SJCRH30 (cell line): ENCODE measurements at places on chromosomes 11 and 22. TPM values are rescaled to one million over a fixed set of nuclear protein-coding genes. Genes with fewer than 3 reads are reported as not detected.
A peak's percentile ranks its signal among the peaks of the same experiment; 100 is the strongest.

DNA sequence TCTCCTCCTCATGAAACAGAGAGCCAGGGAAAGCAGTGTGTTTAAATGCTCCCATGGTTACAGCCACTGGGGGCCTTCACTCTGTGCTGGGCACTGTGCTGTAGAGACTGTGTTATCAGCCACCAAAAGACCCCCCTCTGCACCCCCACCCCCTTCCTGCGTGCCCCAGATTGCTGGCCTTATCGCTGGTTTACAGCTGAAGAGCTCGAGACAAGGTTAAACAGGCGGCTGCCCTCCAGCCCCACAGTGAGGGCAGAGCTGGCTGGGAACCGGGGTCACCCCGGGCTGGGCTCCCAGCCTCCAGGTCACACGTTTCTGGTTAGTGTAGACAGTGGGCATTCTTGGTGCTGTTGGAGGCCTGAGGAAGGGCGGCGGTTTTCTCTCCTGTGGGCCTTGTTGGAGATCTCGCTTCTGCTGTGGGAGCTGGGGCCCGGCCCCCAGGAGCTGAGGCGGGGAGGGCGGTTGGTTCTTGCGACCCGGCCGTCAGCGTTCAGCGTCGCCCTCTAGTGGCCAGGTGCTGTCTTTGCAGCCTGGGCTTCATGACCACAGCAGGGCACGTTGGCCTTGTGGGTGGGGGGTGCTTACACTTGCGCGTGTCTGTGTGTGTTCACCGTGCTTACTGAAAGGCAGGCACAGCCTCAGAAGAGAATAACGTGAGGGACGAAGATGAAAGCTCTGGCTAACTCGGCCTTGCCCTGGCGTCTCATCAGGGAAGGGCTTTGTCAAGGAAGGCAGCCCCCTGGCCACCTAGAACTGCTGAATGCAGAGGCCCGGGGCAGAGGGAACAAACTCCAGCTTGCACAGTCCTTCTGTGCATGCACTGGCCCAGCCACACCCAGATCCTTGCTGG lies 40.8 kb downstream of the TBC1D22A start:
- DNase-seq = peak; percentile 46

- peak; percentile 39 for DNase-seq
These were observed 23.6 kb upstream of the RNASEH2C start for GRCh38 chr11:65744026-65744698.

DNA sequence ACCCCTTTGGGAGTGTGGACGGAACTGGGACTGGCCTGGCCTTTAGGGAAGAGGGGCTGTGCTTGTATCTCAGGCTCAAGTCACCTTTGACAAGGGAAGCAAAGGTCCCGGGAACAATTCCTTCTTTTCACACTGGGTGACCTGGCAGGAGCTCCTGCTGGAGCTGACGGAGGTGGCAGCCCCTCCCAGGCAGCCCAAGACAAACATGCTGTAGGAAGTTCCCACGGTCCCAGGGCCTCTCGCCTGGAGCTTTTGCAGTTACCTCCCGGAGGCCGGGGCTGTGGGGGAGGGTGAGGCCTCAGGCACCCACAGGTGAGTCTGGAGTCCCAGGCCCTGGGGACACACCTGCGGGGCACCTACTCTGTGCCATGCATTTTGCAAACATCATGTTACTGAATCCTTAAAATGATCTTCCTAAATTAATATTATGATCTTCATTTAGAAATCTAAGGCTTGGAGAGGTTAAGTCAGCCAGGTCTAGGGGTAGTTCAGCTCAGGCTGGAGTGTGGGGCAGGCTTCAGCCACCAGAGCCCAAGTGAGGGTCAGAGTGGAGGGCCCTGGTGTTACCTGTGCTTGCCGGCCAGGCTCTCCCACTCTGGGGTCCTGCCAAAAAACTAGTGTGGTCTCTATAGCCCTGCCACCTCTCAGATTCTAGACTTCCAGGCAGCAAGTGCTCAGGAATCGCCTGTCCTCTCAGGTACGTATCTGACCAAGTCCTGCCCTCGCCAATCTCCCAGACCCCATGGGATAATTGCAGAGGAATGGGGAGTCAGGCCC lies 15.7 kb upstream of the MYEOV start:
- DNase-seq = no peak

GRCh38 chr11:34601085-34601444 lies 19.8 kb upstream of the EHF start:
- DNase-seq = peak; percentile 14

DNA sequence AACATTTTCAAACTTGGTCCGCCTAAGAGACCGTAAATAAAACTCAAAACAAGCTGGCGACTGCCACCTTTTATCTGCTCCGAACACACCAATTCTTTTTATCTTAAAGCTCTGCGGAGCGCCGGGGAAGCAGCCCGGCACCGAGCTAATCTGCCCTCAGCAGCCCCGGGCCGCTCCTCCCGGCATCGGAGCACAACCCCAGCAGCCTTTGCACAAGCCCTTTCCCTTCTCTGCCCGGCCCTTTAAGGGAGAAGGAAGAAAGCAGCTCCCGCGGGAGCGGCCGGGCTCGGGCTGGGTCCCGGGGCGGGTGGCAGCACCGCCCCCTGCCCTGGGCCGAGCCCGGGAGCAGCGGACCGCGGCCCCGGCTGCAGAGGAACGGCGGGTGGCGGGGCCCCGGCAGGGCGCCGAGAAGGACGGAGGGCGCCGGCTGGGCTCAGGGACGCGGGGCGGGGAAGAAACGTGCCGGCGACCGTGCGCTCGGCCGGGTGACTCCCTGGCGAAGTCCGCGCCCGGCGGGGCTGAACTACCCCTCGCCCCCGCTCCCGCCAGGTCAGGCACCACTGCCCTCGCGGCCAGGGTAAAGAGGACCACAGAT lies 133.6 kb upstream of the C11orf58 start:
- peak; percentile 61 for DNase-seq

DNA sequence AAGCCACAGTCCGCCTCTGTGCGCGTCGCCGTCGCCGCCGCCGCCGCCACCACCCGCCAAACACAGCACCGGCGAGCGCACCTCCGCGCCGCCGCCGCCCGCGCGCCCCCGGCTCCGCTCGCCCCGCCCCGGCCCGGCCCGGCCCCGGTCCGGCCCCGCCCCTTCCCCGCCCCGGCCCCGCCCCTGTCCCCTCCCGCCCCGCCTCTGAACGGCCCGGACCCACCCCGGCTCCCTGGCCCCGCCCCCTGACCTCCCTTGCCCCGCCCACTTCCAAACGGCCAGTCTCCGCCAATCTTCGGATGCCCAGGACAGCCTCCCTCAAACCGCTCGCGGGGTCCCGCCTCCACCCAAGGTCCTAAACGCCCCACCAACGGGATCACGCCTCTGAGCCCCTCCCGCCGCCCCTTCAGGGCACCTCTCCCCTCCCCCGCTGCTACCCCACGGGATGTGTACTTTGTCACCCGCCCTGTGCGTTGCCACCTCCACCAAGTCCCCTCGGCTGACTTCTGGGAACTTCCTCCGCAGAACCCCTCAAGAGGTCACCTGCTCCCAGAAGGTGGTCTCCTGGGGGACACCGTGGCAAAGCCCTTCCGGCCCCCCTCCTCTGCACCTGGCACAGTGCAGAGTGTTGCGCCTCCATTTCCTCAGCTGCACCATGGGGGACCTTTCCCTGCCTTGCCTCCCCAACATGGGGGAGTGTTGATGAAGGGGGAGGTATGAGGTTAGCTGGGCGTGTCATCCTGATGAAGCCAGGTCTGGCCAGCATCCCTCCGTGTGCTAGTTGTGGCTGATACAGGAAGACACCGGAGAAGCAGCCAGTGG lies at the start of gene KIAA0930:
Gene KIAA0930 (minus strand): TSS at position 85 of the 822 bp plus-strand sequence. CDS start 191 bp downstream, outside the sequence.
- DNase-seq = peak; percentile 74

DNA sequence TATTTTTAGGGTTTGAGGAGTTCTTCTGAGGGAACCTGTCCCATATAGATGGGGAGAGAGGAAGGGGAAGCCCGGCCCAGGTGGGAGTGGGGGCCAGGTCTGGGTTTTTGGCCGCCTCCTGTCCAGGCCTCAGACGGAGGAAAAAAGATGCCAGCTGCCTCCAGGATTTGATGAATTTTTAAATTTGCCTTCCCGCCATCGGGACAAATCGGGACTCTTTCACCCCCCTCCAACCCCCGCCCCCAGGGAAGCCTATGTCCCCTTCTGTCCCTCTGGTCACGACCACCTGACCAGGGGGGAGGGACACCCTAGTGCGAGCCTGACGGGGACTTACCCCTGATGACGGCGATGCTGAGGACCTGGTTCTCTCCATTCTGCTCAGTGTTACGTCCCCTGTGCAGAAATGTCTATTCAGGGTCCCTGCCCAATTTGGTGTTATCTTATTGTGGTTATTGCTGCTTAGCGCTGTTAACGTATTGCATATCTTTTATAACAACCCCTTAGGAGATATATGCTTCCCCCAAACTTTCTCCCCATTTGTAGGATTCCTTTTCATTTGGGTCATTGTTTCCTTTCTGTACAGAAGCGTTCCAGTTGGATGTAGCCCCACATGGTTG lies 115.9 kb upstream of the GRK3 start:
- peak; percentile 46 for DNase-seq

- DNase-seq = peak; percentile 45
These were observed 1031.8 kb downstream of the NTM start for GRCh38 chr11:132402071-132402684.

DNA sequence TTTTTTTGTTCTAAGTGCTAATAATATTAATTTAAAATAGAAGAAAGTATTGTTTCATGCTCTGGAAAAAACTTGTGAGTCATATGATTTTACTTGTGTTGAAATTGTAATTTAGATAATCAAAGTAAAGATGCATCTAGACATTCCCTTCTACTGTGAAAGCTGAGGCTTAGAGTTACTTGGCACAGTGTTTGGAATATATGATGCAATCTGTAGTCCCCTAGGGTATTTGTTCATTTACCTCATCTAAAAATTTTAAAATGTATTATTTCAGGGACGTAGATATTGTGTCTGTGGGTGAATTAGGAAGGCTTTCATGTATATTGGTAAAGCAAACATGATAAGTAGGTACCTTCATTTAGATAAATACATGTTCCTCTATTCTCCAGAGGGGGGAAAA lies 793.5 kb upstream of the CNTN5 start:
- no peak for DNase-seq

DNA sequence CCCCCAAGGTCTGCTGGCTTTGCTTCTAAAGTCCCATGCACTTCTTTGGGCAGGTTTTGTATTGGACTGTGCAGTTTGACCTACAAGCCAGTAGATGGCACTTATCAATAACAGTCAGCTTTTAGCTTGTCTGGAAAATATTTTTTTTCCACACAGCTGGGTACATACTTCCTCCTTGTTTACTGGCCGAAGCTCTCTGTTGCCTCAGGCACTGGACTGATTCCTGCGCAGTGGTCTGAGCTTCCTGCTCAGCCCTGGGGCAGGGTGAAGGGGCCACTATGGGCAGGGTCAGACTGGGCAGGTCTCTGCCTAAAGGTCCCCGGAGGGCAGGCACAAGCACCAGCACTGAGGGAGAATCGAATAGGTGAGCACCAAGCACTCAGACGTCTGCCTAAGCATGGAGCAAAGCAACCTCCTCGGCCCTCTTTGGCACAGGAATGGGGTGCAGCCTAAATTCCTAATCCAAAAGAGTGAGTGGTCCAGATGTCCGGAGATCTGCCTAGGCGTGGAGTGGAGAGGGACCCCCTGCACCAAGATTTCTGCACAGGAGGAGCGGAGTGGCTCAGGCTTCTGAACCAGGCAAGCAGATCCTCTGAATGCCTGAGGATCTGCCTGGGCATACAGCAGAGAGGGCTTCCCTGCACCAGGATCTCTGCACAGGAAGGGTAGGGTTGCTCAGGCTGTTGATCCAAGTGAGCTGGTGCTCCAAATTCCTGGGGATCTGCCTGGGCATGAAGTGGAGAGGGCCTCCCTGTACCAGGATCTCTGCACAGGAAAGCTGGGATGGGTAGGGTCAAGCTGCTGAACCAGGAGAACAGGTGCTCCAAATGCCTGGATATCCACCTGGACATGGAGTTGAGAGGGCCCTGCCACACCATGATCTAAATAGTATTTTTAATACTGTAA lies 105.9 kb upstream of the C11orf58 start:
- DNase-seq = peak; percentile 35

DNA sequence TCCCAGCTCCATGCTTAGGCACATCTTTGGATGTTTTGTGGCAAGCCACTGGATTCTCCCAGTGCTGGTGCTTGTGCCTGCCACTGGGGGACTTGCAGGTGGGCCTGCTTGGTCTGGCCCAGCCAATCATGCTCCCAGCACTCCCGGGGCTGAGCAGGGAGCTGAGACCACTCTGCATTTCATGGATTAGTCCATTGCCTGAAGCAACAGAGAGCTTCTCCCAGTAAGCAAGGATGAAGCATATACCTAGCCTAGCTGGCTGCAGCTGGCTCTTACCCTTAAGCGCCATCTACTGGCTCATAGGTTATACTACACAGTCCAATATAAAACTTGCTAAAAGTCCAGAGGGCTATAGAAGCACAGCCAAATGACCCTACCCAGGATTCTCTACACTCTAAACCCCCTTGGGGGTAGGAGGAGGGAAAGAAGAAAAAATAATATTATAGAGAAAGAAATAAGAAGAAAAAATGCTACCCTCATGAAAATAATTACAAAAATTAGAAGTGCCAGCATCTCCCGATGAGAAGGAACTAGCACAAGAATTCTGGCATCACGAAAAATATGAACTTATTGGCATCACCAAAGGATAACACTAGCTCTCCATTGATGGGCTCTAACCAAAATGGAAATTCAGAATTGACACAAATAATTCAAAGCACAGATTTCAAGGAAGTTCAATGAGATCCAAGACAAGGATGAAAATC lies 275.3 kb downstream of the C11orf87 start:
- DNase-seq = peak; percentile 16

GRCh38 chr11:14218728-14219127 lies 140.3 kb downstream of the RRAS2 start:
- no peak for DNase-seq

GRCh38 chr11:67652965-67653845 lies 2.7 kb upstream of the ACY3 start:
- no peak for DNase-seq

GRCh38 chr22:20551805-20552442 lies 44.5 kb downstream of the MED15 start:
- DNase-seq = no peak

GRCh38 chr11:113690619-113691569 lies 15.2 kb downstream of the TMPRSS5 start:
- peak; percentile 30 for DNase-seq

GRCh38 chr11:79762279-79762921 lies 321.6 kb upstream of the TENM4 start:
- peak; percentile 15 for DNase-seq

DNA sequence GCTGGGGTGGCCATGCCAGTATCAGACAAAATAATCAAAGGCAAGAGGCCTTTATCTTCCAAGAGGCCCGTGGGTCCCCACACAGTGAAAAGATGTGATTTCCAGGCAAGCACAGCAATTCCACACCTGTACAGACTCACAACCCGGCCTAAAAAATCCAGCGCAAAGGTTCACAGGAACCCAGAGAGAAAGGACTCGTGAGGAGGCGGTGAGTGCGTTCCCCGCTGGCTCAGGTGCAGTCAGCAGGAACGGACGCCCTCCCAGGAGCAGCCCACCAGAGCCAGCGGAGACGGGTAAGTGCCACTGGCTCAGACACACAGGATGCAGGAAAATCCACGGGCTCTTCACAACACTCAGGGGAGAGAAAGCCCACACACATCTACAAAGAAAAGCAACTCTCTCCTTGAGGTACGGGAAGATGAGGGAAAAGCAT lies 4.4 kb downstream of the TOLLIP start:
- DNase-seq = no peak

GRCh38 chr11:14584595-14584994 lies 59.0 kb upstream of the PDE3B start:
- no peak for DNase-seq

GRCh38 chr11:19551457-19551856 lies 161.2 kb upstream of the NAV2 start:
- no peak for DNase-seq

The SPINDOC gene
- 61.6 and 63.7 TPM in 2 replicates for total RNA-seq

The F2 gene
- total RNA-seq = 0.06 and 0.15 TPM in 2 replicates

The HORMAD2 gene
- not detected in 2 replicates for total RNA-seq

The FAT3 gene
- total RNA-seq = 20.1 and 23.1 TPM in 2 replicates

The E2F8 gene
- total RNA-seq = 13.8 and 17.7 TPM in 2 replicates

The OR4C16 gene
- total RNA-seq = not detected in 2 replicates

The PTPRCAP gene
- total RNA-seq = 1.1 TPM in 1 of 2 replicates, not detected in the other

The SOX6 gene
- 4.9 and 7.9 TPM in 2 replicates for total RNA-seq

The PDGFD gene
- total RNA-seq = 14.3 and 15.2 TPM in 2 replicates
